Activated T-helper 1 cell treated with anti-CD3 and anti-CD28 coated beads, Interleukin-12 subunit alpha, Interleukin-12 subunit beta, Interleukin-2, Interleukin-4 antibody, amounts not matched to agents 30 ng/mL and 10 ng/mL and 1 ng/mL, durations not matched to agents 14 hours and 24 hours and 36 hours (primary cell): ENCODE measurements at places on chromosomes 1 and 21.
A peak's percentile ranks its signal among the peaks of the same experiment; 100 is the strongest.

- peaks cover 10% of the 10 kb centered on the region for H3K27me3 ChIP-seq
- no peak overlapping the region for H3K4me3 ChIP-seq
- no peak for DNase-seq
- peaks cover 46% of the 10 kb centered on the region for H3K4me1 ChIP-seq
- H3K27ac ChIP-seq = peak overlapping the region; percentile 33
Measured at GRCh38 chr1:204366759-204367158, 7.0 kb upstream of the PLEKHA6 start.

DNA sequence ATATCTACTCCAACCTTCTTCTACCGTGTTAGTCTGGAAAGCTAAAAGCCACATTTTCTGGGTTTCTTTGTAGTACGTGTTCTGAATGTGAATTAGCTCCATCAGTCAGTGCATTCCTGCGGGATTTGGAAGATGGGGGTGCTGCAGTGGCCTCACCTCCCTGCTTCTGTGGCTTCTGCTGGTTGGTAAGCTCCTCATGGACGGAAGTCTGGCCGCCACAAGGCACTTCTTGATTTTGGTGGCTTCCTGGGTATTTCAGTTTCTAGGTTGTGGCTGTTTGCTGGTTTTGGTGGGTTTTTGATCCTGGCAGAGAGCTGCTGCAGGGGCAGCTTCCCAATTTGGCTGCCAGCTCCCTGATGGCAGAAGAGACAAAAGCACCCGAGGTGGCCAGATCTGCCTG is 20.9 kb upstream of the TACSTD2 start:
- H3K36me3 ChIP-seq = no peaks in the 10 kb centered on the region
- H3K27ac ChIP-seq = no peak overlapping the region
- H3K4me3 ChIP-seq = no peak overlapping the region

GRCh38 chr1:226888021-226888420 is 17.6 kb downstream of the PSEN2 start:
- H3K4me3 ChIP-seq = no peak overlapping the region
- DNase-seq = no peak
- peaks cover 24% of the 10 kb centered on the region for H3K36me3 ChIP-seq
- no peak overlapping the region for H3K27ac ChIP-seq
- H3K27me3 ChIP-seq = no peaks in the 10 kb centered on the region

- DNase-seq = no peak
- no peaks in the 10 kb centered on the region for H3K4me1 ChIP-seq
- no peak overlapping the region for H3K4me3 ChIP-seq
- H3K36me3 ChIP-seq = no peaks in the 10 kb centered on the region
Measured at GRCh38 chr1:60390593-60391282, 317.2 kb upstream of the C1orf87 start.

GRCh38 chr1:215824245-215824644 is 257.1 kb downstream of the KCTD3 start:
- no peak for DNase-seq
- no peak overlapping the region for H3K4me3 ChIP-seq
- no peaks in the 10 kb centered on the region for H3K4me1 ChIP-seq
- H3K36me3 ChIP-seq = no peaks in the 10 kb centered on the region

DNA sequence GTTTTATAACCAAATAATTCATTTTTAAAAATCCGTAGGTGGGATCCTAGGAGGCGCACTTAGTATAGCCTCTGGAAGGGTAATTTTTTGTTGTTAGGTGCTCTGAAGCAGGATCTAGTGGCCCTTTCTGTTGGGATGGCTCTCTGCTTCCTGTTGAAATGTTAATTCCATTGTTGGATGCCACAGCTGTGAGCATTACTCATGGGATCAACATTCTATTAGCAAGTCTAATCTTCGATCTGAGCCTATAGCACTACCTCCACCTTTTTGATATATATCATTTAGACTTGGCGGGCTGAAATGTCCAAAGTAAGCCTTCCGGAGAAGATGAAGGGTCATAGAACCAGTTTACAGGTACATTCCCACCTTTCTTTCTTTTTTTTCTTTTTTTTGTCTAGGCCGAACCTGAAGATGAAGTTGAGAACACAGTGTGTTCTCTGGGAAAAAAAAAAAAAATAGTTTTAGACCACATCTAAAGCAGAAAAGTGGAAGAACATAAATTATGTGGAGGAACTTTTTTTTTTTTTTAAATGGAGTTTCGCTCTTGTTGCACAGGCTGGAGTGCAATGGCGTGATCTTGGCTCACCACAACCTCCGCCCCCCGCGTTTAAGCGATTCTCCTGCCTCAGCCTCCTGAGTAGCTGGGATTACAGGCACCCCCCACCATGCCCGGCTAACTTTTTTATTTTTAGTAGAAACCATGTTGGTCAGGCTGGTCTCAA is 1.4 kb downstream of the CXADR start:
- DNase-seq = no peak
- H3K4me1 ChIP-seq = peaks cover 17% of the 10 kb centered on the region
- no peak overlapping the region for H3K27ac ChIP-seq
- no peaks in the 10 kb centered on the region for H3K36me3 ChIP-seq

DNA sequence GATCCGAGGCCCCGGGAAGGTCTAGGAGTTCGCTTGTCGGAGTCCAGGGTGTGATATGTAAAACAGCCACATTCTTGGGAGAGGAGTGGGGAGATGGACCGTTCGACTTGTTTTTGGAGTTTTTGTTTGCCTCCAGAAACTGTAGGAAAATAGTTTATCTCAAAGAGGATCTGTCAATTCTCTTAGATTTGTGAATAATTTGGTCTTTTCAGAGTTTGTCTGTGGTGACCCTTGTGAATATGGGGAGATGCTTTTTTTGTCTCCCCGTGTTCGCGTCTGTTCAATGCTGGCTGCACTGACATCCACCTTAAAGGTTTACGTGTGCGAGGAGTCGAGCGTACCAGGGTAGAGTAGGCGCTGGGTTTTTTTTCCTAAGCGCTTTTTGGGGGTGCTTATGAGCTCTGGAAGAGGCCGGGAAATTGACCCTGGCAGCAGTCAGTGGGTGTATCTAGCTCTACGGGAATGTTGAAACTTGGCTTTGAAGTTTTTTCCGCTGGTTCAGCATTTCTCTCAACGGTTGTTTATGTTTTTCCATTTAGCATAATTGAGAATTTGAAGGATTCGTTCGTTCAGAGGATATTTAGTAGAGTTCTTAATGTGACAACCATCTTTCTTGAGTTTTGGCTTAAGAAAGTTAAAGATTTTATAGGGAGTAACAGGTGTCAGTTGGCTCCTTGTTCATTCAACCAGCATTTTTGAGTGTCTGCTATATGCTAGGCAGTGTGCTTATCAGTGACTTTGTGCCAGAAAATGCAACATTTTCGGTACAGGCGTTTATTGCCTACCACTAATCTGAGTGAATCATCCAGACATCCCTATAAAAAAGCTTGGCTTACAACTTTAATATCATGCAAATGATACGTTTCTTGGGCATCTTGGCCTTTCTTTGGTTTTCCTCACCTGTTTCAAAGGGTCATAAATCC is 1.2 kb downstream of the SZRD1 start:
- peak overlapping the region; percentile 96 for H3K4me3 ChIP-seq
- H3K4me1 ChIP-seq = peaks cover 52% of the 10 kb centered on the region
- DNase-seq = no peak

- no peaks in the 10 kb centered on the region for H3K4me1 ChIP-seq
- no peak overlapping the region for H3K27ac ChIP-seq
- H3K36me3 ChIP-seq = no peaks in the 10 kb centered on the region
- H3K4me3 ChIP-seq = no peak overlapping the region
Measured at GRCh38 chr21:45330851-45331261, 43.2 kb upstream of the POFUT2 start.
